ENCODE measurements at places on chromosomes 1 and 21.

GRCh38 chr1:41314376-41315145 is 46.7 kb upstream of the FOXO6 start:
- no peak for DNase-seq

GRCh38 chr1:41804176-41804575 is 114.5 kb downstream of the HIVEP3 start:
- no peak for DNase-seq

GRCh38 chr1:200351425-200351824 is 58.4 kb downstream of the ZNF281 start:
- DNase-seq: no peak

DNA sequence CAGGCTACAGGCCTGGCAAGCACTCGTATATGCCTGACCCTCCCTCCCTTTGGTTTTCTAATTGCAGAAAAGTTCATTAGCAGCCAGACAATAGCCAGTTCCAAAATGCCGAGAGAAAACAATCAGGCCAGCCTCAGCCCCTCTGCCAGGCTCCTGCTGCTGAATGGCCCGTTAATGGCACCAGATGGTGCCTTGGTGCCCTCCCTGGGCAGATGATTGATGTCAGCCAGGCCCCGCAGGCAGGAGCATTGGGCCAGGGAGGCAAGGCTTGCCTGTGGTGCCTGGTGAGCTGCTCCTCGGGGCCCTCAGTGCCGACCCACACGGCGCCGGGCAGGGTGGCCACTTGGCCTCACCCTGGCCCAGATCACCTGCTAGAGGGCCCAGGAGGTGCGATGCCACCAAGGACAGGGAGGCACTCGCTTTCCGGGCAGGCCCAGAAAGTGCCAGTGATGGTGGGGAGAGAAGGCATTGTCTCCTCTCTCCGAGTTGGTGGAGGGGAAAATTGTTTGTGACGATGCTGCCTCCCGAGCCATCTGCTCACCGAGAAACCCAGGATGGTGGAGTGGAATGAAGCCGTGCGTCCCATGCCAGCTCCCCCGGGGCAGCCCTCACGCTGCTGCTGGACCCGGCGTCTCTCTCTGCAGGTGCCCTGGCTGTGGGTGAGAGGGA is 28.1 kb downstream of the QSOX1 start:
- no peak for DNase-seq

GRCh38 chr1:229843627-229844238 is 217.7 kb downstream of the URB2 start:
- no peak for DNase-seq

DNA sequence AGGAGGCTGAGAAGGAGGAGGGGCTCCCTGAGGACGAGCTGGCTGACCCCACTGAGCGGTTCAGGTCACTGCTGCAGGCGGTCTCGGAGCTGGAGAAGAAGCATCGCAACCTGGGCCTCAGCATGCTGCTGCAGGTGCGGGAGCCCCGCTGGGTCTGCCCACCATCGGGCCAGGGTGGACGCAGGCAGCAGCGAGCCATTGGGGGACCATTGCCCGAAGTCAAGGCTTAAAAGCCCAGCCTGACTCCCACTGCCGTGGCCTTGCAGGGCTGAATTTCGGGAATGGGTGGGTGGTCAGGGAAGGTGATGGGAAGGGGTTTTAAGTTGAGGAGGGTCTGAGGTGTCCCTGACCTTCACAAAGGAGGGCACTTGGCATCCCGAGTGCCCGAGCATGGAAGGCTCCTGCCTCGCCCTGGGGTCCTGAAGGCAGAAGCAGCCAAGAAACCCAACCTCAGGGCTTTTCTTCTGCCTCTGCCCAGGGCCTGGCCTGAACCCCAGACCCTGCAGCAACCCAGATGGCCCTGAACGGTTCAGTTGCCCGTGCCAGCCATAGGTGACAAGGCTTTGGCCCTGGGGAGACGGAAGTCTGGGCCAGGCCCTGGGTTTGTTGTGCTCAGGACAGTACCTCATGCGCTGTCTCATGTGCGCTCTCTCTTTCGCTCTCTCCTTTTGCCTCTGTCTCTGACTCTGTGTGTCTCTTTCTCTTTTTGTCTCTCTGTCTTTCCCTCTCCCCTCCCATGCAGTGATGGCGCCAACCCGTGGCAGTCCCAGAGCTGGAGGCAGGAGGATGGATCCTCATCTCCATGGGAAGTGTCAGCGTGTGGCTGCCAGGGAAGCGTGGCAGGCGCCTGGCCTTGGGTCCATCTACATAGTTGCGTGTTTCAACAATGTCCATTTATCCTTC is 6.2 kb downstream of the RNF187 start:
- no peak for DNase-seq

DNA sequence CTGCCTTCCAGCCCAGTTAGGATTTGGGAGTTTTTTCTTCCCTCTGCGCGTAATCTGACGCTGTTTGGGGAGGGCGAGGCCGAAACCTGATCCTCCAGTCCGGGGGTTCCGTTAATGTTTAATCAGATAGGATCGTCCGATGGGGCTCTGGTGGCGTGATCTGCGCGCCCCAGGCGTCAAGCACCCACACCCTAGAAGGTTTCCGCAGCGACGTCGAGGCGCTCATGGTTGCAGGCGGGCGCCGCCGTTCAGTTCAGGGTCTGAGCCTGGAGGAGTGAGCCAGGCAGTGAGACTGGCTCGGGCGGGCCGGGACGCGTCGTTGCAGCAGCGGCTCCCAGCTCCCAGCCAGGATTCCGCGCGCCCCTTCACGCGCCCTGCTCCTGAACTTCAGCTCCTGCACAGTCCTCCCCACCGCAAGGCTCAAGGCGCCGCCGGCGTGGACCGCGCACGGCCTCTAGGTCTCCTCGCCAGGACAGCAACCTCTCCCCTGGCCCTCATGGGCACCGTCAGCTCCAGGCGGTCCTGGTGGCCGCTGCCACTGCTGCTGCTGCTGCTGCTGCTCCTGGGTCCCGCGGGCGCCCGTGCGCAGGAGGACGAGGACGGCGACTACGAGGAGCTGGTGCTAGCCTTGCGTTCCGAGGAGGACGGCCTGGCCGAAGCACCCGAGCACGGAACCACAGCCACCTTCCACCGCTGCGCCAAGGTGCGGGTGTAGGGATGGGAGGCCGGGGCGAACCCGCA is at the start of gene PCSK9:
Gene PCSK9, plus strand, starts transcription at position 207 of the 741 bp plus-strand sequence. Its CDS starts 290 bp downstream, at position 497.
- no peak for DNase-seq

GRCh38 chr1:167987174-167987573 is 50.3 kb upstream of the MPC2 start:
- DNase-seq: no peak

DNA sequence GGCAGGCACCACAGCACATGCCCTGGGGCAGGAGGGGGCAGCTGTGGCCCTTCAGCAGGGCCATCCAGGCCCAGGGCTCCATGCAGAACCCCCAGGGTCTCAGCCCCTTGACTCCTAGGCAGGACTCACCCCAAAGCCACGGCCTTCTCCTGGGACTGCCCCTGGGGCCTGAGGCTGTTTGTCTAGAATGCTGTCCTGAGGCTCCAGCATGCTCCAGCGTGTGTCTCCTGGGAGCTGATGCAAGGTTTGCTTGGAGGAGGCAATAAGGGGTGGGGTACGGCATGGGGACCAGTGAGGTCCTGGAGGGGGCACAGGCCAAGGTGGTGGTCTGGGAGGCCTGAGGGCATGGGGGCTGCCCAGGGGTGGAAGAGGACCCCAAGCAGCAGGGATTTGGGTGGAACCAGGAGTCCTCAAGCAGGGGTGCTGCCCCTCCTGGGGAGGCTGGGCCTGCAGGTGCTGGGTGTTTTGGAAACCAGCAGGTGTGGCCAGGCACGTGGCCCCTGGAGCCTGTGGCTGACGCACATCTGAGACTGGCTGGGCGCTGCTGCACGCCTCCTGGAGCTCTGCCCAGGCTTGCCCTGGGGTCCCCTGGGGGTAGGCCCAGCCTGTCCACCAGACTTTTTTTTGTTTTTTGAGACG is 7.8 kb upstream of the CALML6 start:
- DNase-seq: no peak

DNA sequence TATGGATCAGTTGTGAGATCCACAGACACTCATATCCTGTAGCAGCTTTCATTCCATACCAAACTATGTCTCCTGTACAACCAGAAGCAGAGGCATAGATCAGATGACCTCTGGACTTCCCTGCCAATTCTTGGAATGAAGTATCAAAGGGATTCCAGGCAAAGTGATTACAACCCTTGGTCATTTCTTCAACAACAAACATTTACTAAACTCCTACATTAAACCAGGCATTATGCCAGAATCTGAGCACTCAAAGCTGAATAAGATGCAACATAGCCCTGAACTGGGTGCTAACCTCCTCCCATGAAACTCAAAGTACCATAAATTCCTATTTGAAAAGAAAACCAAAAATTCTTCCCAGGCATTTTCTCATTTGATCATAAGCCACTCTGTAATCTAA is 121.2 kb upstream of the SGIP1 start:
- no peak for DNase-seq

DNA sequence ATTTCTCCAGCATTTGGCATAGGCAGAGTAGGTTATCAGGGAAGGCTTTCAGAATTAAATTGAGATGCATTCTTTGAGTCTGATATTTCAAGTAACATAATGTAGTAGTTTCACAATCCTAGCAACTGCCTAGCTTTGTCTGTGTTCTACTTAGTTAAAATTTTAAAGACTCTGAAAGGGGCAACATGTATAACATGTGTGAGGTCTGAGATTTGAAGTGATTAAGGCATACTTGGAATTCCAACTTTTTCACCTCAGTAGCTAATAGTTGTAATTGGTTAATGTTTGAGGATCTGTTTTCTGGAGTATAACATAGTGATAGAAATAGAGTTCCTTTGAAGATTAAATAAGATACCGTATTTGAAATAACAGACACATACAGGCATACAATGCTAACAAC is 335.2 kb upstream of the BEND5 start:
- DNase-seq: no peak

- no peak for DNase-seq
Observed at GRCh38 chr1:171699531-171699930, 42.3 kb downstream of the VAMP4 start.

DNA sequence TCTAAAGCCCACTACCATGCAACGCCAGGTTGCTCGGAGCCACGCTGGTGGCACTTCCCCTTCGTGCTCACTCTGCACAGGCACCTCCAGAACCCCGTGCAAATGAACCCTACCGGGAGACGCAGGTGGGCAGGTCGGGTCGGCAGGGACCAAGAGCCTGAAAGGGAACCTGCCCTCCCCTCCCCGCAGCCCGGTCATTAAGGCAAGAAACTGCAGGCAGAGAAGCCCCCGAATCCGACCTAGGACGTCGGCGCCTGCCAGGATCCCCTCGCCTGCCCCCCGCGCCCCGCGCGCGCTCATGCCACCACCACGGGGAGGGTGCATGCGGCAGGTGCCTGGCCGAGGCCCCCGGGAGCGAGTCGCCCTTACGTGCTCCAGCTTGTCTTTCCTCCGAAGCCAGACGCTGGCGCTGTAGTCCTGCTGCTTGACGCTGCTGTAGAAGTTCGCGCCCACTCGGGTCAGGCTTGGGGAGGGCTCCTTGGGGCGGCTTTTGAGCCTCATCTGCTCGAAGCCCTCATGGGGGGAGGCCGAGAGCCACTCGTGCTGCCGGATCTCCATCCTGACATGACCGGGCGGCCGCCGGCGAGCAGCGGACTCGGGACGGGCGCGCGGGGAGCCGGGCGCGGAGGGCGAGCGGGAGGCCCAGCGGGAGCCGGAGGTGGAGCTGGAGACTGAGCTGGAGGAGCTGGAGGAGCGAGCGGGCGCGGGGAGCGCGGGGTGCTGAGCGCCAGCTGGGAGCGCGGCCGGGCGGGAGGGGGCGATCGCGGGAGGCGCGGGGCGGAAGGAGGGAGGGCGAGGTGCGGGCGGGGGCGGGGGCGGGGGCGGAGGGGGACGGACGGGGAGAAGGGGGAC is 552 bp downstream of the PLD5 start:
- no peak for DNase-seq

DNA sequence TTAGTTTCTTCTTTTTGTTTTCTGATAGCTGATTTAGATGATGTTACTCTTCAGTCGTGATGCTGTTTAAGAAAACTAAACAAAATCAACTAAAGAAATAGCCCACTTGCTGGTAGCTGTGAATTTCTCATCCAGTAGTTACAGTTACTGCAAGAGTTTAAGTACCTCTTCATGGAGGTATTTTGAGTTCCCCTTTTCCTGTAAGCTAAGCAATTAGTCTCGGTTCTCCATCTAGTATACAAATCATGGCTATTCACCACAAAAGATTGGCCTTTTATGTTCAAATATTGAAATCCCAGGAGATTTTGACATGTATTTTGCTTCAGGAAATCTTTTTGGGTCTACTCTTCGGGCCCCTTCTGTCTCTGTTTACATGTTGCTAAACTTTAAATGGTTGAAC is 31.1 kb downstream of the HUNK start:
- DNase-seq: no peak

DNA sequence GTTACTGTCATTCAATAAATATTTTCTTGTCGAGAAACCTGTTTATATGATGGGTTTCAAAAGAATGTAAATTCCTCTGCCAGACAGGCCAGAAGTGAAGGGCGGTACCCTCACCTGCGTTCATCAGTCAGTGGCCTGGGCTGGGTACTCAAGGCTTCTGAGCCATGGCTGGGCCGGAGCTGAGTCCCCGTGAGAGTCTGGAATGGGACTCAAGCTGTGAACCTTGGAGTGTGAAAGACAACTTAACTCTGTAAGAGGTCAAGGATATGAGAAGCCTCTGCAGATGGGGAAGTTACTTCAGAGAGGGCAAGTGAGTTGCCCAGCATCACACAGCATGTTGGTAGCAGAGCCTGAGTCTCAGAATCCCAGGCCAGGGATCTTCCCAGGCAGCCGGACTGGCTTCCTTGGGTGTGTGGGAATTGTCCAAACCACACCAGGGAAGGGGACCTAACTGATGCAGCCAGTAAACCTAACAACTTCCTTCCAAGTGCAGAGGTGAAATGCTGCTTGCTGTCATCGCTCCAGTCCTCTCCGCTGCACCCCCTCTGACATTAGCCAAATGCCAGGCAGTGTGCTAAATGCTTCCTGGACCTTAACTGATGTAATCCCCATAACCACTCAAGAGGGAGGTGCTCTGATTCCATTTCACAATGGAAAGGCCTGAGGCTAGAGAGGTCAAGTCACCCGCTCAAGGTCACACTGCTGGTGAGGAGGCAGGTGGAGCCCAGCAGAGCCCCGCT is 4.8 kb downstream of the DISP3 start:
- DNase-seq: no peak

DNA sequence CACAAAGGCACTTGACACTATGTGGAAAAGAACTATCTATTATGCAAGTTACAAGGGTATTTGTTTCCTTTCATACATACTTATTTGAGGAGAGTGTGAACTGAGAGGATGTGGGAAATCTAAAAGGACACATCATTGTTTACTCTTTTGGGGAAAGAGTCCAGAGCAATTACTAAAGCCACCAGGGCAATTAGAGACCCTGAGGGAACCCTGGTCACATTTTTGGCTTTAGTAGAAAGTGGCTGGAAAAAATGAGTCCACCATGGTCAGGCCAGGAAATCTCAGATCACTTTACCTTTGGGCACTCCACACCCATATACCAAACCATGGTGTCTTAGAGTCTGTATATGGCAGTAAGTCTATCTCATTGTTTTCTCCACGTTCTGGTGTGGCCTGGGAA is 243.3 kb downstream of the HLX start:
- no peak for DNase-seq

DNA sequence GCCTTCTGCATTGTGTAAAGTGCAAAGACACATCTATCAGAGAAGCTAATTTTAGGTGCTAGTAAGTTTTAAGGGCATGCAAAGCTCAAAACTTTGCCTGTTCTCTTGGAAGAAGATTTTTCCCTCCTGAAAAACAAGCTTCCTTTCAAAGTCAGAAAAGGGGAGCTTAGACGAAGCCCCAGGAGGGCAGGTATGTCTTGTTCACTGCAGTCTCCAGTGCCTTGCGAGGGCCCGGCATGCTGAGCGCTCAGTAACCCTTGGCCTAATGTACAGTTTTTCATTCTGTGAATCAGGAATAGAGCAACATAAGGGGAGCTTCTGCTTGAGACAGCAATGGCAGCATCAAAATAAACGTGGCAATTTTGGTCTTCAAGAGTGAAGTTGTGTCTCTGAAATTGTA is 35.0 kb downstream of the GALNT2 start:
- no peak for DNase-seq

- no peak for DNase-seq
Observed at GRCh38 chr1:246482805-246483568, 24.1 kb downstream of the SMYD3 start.

All from esophagus squamous epithelium (tissue), 5 donors.